ENCODE measurements at places on chromosomes 5 and 9.

DNA sequence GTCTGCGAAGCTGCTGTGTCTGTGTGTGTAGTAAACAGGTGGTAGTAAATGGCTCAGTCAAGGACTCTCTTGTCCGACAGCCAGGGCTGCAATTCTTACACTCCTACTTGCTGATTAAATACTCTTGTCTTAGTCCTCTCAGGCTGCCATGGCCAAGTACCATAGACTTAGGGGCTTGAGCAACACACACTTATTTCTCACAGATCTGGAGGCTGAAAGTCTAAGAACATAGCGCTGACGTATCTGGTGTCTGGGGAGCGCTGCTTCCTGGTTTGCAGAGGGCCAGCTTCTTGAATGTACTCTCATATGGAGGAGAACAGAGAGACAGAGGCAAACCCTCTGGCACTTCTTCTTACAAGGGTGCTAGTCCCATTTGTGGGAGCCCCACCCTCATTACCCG is 411.0 kb downstream of the MED10 start:
- no peak for DNase-seq

DNA sequence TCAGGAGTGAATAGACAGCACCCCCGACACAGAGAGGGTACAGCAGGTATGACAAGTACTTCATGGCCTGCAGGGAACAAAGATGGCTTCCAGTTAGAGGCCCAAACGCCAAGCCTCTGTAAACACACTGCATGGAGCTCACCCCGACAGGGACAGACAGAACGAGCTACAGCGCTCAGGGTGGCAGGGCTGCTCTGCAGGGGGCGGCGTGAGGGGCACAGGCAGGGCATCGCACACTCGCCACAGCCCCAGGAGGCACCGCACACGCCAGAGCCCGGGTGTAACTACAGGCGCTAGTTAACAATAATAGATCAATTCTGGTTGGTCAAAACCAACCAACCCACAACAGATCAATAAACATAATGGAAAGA is 21.1 kb downstream of the CLPTM1L start:
- DNase-seq = no peak

- DNase-seq = no peak
These were observed 249.8 kb upstream of the PRDM9 start for GRCh38 chr5:23257656-23258055.

GRCh38 chr5:112958093-112959088 is 18.2 kb upstream of the DCP2 start:
- peak; percentile 17 for DNase-seq

DNA sequence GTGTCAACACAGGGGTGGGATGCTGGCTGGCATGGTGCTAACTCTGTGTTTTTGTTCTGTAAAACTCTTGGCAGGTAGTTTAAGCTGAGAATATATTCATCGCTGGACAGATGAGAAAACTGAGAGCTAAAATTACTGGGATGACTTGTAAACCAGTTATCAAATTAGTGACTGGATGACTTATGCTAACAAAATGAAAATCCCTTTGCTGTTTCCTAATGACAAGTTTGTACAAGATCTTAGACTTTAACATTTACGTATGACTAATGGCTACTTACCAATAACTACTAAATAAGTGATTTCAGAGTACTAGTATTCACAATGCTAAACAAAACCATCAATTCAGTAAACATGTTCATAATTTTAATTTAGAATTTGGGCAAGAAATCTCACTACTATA is 854.8 kb upstream of the ARRDC3 start:
- DNase-seq = no peak

DNA sequence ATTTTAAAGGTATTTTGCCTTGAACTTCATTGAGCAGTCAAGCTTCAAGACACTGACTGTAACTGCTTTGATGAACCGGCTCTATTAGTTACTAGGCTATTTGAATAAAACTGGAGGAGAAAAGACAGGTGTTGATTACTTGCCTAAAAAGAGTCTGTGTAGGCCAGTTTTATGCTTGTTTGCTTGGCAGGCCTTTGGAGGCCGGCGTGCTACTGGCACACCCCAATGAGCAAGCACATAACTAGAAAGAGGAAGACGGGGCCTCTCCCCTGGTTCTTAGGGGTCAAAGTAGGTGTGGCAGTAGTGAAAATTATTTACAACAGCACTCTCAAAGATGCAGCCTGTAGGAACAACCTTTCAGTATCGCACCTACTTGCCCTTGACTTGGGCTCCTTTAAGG is 2.1 kb upstream of the ZFR start:
- DNase-seq = no peak

GRCh38 chr9:133995012-133995896 is 3.1 kb upstream of the VAV2 start:
- DNase-seq = peak; percentile 43

- no peak for DNase-seq
These were observed 166.5 kb downstream of the MAPKAP1 start for GRCh38 chr9:125540497-125540896.

- DNase-seq = peak; percentile 72
These were observed 632 bp downstream of the UBAP1 start for GRCh38 chr9:34179213-34180136.

- no peak for DNase-seq
These were observed 74.1 kb downstream of the ANKRD33B start for GRCh38 chr5:10637944-10638343.

- DNase-seq = no peak
These were observed 24.0 kb downstream of the ZFR start for GRCh38 chr5:32420506-32420905.

DNA sequence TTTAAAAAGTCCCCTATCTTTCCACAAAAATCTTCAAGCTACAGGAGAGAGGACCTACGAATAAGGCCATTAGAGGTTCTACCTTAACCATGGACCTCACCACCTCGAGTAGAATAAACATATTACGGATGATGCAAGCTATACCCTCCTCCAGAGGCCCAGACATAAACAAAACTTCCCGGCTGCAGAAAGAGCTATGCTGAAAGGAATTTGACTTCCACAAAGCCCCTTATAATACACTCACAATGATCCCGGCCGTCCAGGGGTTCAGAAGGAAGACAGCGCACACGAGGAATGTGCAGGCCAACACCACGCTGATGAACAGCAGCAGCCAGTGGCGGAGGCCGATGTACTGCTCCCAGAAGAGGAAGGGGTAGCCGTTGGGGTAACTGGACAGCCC is 59.0 kb downstream of the PTCH1 start:
- no peak for DNase-seq

GRCh38 chr9:88464851-88465250 is 70.1 kb upstream of the NXNL2 start:
- no peak for DNase-seq

DNA sequence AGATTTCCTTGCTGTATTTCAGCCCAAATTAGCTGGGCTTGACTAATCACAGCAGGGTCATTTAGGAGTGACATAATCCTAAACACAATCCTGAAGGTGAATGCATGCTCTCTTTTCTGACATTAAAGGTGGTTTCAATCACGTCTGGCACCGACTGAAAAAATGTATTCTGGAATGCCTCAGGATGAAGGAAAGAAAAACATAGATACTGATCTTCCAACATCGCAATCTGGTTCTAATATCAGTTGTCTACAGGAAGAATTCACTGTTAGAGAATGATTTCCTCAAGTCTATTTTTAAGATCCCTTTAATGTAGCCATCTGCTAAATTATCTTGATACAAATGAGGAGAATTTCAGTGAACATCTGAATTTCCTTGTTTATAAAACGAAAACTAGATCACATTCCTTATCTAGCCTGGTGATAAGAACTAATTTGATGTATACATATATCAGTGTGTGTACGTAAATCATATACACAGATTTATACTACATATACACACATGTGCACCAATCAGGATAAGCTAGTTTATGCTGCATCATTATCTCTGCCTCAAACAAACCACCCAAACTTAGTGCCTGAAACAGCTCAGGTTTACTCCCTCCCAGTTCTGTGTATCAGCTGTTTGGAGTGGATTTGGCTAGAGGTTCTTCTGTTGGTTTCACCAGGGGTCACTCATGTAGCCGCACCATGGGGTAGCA is 31.3 kb upstream of the TAS2R1 start:
- no peak for DNase-seq

DNA sequence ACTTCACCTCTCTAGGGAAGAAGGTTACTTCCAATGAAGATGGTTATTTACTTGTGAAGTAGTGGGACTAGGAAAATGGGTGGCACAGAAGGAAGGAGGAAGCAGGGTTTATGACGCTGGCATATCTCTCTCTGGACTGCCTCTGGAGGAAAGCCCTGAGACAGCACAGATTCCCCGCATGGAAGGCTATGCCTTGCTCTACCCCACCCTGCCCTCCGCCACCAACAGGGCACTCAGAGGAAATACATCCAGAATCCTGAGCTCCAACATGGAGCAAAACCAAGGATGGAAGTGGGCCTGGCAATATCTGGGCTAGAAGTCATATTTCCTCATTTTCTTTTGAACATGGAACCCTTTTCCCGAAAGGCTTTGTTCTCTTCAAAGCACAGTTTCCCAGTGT is 346.9 kb downstream of the ZSWIM6 start:
- DNase-seq = no peak

DNA sequence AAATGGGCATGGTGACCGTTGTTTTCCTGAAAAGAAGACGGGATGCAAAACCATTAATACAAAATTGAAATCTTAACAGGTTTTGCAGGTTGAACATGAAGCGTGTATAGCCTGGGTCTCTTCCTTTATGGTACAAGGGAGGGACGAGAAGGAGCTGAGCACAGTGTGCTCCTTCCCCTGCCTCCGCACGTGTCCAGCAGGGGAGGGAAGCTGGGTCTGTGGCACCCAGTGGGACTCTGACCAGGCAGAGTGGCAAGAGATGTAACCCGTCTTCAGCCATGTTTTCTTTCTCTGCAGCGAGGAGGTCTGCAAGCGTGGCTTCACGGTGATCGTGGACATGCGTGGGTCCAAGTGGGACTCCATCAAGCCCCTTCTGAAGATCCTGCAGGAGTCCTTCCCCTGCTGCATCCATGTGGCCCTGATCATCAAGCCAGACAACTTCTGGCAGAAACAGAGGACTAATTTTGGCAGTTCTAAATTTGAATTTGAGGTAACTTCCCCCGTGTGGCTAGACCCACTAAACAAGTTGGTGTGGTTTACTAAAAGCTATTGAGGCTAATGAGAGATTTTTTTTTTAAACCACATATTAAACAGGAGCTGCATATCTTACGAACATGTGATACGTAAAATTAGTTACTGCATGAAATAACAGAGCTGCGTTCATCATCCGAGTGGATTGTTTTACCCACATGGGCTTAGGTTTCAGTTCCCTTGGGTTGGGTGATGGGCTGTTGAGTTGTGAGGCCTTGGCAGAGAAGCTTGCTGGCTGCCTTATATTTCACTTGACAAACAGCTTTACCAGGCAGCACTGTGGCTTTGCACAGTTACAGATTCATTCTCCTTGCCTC is 143.7 kb downstream of the TRIO start:
- DNase-seq = no peak

DNA sequence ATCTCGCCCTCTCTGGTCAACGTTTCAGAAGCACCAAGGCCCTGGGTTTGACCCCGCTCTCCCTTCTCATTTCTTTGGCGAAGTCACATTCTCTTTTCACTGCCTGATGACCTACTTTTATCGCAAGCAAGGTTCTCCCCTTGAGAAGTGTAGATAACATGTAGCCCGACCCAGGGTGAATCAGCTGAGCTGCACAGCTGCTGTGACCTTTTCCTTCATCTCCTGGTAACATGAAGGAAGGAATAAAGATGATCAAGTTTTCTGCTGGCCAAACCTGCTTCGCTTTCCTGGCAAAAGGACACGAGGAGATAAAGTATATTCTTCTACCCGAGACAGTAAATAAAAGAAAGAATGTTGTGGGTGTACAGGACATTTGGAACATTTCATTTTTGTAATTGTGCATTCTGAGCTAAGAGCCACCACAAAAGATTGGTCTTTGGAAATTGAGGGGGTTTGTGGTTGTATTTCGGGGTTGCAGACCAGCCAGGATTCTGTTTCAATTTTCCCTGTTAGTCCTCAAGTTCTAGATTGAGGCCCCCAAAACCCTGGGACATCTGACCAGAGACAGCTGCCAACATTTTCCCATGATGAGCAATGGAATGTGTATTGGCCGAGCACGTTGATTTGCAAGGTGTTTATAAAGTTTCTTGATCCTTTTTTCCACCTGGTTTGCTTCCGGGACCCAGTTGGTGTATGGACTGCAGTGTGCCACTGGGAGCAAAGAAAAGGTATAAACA is 155.1 kb upstream of the ZNF462 start:
- DNase-seq = no peak

- DNase-seq = no peak
These were observed 61.0 kb downstream of the SUB1 start for GRCh38 chr5:32646061-32646969.

- DNase-seq = no peak
These were observed 74.7 kb downstream of the TEK start for GRCh38 chr9:27183701-27184100.

- no peak for DNase-seq
These were observed 418.7 kb upstream of the WWC1 start for GRCh38 chr5:167872791-167873190.

DNA sequence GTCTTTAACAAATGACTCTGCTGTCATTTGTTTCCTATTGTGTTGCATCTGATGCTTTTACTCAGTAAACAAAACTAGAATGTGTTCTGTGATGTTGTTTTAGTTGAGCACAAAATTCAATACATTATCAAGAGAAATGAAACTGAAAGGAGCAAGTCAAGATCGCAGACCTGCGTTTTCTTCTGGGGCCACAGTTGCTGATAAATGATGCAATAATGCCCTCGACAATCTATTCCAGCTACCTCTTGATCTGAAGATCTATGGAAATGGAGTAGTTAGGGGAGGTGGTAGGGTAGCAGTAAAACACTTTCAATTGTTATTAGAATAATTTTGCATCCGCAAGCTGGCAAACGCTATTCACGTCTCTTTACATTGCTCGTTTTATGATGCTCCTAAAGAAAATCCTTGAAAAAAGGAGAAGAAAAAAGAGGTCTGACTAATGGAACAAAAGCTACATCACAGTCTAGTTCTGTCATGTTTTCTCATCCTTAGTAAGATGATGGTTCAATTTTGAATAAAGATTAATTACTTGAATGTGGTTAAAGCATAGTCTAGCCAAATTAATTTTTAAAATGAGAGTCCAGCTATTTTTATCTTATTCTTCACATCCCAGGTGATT is 1.6 kb downstream of the ZNF366 start:
- no peak for DNase-seq

Measured in NCI-H524 (cell line).